Pulmonary artery endothelial cell (primary cell): ENCODE measurements at places on chromosomes 2 and 18.

- no peak for DNase-seq
Measured at GRCh38 chr2:30266705-30267104, 35.4 kb downstream of the LBH start.

DNA sequence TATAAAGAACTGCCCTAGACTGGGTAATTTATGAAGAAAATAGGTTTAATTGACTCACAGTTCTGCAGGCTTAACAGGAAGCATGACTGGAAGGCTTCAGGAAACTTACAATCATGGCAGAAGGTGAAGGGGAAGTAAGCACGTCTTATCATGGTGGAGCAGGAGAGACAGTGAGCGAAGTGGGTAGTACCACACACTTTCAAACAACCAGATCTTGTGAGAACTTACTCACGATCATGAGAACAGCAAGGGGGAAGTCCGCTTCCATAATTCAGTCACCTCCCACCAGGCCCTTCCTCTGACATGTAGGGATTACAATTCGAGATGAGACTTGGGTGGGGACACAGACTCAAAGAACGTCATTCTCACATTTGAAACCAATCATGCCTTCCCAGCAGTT, 260.1 kb upstream of the FAM98A start:
- DNase-seq, result no peak

DNA sequence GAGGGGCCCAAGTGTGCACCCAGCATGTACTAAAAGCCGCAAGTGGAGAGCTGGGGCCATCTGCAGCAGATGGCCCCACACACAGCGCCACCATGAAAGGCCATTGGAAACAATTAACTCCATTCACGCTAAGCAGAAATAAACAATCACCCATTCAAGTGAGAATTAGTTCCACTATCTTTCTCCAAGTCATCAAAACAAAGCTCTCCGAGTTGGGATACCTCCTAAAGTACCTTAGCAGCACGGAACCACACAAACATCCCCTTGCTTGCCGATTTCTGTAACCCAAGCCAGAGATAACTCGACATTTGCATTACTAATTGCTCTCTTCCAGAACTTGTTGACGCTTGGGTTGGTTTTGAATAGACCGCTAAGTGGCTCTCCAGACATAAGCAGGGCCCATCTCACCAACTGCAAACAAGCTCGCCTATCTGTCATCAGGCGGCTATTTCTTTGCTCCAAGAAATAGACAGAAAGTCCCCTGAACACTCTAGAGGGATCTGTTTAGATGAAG, 840.6 kb upstream of the SALL3 start:
- DNase-seq, result no peak

GRCh38 chr2:170215021-170215420, 37.1 kb downstream of the MYO3B start:
- DNase-seq, result no peak

DNA sequence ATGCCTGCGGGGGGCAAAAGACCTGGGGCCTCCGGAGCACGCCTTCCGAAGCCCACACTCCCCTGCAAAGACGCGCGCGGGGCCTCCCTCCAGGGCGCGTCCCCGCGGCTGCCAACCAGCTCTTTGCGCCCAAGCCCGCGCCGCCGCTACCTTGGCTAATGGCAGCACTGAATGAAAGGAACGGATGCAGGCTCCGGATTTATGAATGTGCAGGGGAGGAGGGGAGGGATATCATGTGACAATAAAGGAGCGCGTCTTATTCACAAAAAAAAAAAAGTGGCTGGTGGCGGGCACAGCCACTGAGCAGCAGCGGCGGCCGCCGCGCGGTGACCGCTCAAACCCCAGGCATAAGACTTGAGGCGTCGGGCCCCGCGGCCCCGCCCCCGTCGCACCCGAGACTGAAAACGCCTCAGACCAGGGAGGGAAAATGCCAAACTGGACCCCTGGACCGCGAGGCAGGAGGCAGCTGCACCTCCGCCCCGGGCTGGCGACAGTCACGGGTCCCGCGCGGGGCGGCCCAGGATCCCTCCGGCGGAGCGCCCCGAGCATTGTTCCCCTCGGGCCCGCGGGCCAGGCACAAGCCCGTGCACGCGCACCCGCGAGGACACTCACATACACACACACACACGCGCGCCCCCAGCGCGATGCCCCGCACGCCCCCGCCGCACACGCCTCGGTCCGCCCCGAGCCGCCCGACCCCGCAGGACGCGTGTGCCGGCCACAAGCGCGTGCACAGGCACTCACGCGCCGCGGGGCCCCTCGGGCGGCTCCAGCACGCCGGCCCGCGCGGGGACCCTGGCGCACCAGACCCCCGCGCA, 1.6 kb downstream of the SPRED2 start:
- DNase-seq, result no peak

DNA sequence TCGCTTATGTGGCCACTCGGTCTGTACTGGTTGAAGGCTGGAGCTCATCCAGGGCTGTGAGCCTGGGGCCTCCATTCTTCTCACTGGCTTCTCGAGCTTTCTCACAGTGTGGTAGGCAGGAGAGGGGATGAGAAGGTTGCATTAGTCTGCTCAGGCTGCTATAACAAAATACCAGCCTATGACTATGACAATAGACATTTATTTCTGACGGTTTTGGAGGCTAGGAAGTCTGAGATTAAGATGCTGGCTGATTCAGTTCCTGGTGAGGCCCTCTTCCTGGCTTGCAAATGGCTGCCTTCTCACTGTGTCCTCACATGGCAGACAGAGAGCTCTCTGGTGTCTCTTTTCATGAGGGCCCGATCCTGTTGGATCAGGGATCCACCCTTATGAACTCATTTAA, 6.2 kb upstream of the STK25 start:
- DNase-seq, result no peak

GRCh38 chr2:226124548-226125011, 675.0 kb downstream of the IRS1 start:
- DNase-seq, result no peak

DNA sequence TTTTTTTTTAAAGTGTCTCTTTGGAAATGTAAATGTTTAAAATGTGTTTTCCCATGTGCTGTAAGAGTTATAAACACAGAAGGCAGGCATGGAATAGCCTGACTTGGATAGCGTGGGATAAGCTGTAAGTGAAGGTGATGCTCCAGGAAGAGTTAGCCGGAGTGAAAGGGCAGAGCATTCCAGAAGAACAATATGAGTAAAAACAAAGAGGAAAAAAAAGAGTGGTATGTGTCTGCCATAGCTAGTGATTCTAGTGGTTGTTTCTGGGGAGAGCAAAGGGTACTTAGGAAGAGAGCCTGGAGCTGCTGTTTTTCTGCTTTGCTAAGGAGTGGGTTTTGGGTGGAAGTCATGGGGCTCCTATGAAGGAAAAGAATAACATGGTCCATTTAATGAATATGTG, 126.9 kb upstream of the DLGAP1 start:
- no peak for DNase-seq

DNA sequence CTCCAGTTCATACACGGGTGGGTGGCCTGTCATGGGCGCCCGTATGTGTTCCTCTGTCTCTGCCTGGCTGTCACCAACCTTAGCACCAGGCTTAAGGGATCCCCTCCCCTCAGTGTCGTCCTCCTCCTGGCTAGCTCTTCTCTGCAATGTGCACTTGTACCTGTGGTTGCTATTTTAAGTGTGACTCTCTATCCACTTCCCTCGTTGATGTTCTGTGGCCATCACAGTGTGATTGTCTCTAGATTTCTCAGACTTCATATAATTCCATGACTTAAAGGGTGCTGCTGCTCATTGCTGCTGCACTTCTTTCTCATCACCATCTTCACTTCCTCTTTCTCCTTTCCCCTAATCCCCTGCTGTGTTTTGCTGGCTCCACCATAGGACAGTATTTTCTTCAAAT, 143.4 kb downstream of the EML6 start:
- DNase-seq, result no peak

- DNase-seq, result no peak
Measured at GRCh38 chr18:70506511-70506910, 217.7 kb downstream of the SOCS6 start.

DNA sequence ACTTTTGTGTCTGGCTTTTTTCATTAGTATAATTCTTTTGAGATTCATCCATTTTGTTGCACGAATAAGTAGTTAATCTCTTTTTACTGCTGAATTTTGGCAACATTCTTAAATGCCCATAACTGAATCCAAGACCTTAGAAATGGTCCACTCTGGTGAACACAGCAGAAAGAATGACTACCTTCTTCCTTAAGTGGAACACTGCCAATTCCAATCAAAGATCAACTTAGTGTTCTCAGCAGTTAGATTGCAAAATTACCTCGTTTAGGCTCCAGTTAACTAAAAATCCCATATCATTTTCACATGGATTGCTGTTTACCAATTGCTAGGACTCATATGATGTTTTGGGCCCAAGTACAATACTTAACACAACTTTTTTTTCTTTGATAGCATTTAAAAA, 59.9 kb downstream of the MDH1 start:
- DNase-seq, result no peak

GRCh38 chr2:45370369-45370768, 240.7 kb downstream of the SRBD1 start:
- DNase-seq, result no peak

GRCh38 chr2:209191139-209191538, 232.7 kb upstream of the MAP2 start:
- no peak for DNase-seq

- DNase-seq, result no peak
Measured at GRCh38 chr2:205637779-205638503, 44.4 kb upstream of the NRP2 start.

DNA sequence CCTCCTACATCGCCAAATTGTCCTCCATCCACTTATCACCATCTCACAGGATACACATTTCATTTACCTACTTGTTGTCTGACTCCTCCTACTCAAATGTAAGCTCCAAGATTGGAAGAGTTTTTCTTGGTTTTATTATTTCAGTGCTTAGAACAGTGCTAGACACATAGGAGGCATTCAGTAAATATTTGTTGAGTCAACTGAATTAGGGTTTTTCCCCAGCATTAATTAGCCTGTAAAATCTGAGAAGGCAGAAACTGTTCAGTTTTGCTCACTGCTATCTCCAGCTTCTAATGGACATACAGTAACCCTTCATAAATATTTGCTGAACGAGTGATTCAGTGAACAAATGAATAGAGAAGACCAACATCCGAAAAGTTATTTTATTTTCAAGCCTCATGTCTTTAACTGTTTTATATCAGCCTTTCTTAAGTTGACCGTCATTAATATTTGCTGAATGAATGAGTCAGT, 800 bp downstream of the TTC21B start:
- DNase-seq, result no peak

GRCh38 chr2:128498086-128498485, 179.4 kb upstream of the HS6ST1 start:
- DNase-seq, result no peak

DNA sequence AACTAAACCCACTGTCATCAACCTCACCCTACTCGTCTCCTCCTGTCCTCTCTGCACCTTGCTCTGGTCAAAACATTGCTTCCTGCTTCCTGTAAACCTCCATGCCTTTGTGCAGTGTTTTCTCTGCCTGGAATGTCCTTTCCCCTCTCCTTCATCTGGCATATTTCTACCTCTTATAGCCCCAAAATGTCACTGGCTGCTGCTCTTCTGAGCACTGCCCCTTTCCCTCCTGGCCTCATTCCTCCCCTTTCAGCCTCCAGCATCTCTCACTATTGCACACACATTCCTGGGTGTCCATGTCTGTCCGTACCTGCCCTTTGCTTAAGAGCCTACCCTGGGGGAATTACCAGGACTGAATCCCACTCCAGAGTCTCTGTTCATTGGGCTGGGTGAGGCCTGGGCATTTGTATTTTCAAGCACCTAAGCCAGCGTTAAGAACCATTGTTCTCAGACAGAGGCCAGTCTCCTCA, 84.9 kb downstream of the MOGAT1 start:
- DNase-seq, result no peak

DNA sequence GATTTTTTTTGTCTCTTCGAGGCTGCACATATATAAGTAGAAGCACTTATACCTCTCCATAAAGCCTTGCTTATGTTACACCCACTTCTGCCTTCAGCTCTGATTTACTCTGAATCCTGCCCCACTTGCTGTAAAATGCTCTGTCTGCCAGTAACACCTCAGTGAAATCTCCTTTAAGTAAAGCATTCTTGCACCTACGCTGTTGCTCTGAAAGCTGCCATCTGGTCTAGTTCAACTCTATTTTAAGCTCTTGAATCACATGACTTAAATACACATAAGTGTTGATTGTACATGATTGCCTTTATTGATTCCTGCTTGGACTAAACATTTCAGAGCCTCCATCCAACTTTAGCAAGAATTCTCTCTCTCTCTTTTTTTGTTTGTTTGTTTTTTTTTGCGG, 609.0 kb upstream of the CELF4 start:
- no peak for DNase-seq
